GM12864 (cell line): ENCODE measurements at places on chromosomes 2 and 18.

GRCh38 chr2:199757233-199757870, 93.6 kb downstream of the FTCDNL1 start:
- no peak for DNase-seq

DNA sequence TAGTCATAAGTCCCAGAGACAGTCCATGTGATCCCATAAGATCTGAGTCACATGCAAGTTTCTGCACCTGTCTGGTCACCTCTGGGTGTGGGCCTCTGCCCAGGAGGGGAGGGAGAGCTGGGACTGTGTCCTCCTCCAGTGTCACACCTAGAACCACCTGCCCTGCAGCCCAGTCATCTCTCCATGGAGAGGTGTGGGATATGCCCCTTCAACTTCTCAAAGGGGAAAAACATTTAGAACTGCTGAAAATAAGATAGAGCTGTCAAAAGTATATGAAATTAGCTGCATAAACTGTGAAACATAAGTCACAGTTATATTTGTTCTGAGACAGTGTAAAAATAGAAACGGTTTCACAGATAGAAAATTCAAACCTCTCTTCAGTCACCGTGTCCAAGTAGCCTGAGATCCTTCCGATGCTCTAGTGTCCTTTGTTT, 55.4 kb downstream of the NGEF start:
- DNase-seq = no peak

- DNase-seq = no peak
Measured at GRCh38 chr2:208657468-208657867, 250.9 kb downstream of the PTH2R start.

- DNase-seq = no peak
Measured at GRCh38 chr2:138846216-138846821, 66.1 kb upstream of the NXPH2 start.

- no peak for DNase-seq
Measured at GRCh38 chr18:25038261-25038660, 313.7 kb downstream of the ZNF521 start.

GRCh38 chr2:99602476-99602875, 112.7 kb upstream of the REV1 start:
- DNase-seq = no peak

DNA sequence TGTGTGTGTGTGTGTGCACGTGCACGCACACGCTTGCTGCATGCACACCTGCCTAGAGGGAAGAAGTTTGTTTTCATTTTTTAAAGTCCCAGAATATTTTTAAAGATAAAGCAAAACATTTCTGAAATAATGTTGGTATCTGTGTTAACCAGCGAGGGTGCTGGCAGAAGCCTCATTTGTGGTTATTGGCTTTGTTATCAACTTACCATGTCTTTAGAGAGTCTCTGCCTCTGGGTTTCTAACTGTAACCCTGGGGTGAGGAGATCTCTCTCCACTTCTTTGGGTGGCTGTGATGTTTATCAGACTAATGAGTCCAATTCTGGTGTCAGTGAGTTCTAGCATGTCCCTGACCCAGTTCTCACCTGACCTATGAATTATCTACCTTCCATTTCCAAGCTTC, 927.6 kb upstream of the FANCL start:
- no peak for DNase-seq

DNA sequence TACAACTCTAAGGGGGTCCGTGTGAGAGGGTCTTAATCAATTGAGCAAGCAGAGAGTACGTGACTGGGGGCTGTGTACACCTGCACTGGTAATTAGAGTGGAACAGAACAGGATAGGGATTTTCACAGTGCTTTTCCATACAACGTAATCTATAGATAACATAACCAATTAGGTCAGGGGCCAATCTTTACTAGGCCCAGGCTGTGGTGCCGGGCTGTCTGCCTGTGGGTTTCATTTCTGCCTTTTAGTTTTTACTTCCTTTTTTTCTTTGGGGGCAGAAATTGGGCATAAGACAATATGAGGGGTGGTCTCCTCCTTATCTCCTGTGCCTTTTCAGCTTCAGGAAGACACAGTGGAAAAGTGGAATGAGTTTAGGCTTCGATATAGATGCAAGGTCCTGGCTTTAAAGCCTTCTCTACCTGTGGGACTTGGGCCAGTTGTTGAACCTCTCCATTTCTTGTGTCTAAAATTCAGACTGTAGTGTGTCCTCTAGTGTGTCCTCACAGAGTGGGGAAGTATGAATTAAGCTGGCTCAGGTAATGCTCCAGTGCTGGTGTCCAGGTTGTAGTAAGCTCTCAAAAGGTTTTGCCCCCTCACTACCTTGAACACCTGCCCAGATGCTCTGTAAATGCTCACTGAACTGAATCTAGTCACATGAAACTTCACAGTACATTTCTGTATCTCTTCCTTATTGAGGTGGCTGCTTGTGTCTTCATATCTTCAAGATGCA, 422.8 kb downstream of the SETBP1 start:
- DNase-seq = peak; percentile 55

DNA sequence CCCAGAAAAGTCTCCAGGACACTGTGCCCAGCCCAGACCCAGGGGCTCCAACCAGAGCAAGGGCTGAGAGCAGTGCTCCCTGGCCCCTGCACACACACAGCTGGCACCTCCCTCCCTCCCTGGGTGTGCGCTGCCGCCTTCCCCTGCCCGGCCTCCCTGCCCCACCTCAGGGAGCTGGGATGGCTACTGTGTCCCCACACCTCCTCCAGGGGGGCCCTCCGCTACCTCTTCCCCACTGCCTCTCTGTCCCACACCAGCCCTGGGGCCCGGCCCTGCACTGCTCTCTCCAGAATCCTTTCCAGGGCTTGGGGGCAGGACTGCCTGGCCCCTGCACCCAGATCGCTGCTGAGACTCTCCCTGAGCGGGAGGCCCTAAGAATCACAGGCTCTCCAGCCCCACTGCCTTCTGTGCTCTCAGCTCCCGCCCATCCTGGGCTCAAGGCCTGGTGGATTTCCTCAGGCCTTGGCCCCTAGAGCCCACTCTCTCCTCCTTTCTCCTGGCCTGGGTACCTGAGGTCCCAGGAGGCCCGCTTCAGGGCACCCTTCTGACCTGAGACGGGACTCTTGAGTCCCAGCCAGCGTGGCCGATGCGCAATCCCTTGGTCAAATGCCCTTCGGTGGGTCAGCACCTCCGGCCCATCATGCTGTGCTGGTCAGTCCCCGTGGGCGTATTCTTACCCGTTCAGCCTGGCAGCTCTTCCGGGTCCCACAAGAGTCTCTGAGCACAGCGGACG, 276.8 kb upstream of the HDAC4 start:
- DNase-seq = no peak

DNA sequence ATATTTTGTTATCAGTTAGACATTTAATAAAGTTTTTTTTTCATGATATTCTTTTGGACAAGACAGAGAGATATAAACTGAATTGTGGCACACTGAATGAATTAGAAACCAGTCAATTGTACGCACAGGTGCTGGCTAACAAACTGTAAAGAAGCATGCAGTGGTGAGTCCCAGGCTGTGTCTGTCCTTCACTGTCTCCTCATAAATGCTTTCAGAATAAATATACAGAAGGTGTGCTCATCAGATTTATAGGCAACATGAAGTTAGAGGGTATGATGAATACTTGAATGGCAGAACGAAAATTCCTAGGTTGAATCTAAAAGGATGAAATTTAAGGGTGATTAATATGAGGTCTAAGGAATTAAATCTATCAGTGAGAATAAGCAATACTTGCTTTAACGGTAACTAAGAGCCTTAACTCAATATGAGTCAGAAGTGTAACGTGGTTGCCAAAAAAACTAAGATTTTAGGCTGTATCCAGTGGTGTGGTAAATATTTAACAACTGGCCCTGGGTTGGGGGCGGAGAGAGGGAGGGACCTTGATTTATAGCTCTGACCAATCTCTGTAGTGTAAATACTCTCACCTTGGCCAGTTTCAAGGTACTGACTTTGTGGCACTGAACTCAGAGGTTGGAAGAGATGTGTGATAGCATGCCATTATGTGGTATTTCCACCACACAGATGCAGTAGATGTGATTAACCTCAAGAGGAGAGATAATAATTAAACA, 41.9 kb upstream of the AAK1 start:
- no peak for DNase-seq

- no peak for DNase-seq
Measured at GRCh38 chr18:22191346-22191695, 21.9 kb downstream of the GATA6 start.
